Stimulated activated CD4-positive, alpha-beta T cell treated with anti-CD3 and anti-CD28 coated beads, Interleukin-2, amount 100 ng/mL, for 48 hours (primary cell): ENCODE measurements at places on chromosomes 3 and 15.

DNA sequence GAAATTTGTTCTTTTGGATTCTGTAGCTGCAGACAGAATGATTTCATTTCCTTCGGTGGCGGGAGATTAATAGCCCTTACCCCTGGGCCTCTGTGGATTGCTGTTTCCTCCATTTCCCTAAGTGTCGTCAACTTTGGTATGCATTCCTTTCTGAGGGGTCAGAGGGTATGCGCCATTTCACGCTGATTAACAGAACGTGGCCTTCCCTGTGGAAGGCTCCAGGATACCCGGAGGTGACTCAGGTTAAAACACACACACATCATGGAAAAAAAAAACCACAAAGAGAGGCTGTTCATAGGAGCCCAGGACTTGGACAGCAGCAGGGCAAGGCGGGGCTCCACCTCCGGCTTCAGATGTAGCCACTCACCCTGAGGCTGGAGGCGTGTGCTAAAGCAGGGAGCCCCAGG, 51.9 kb downstream of the EPHB1 start:
- no peak for DNase-seq

DNA sequence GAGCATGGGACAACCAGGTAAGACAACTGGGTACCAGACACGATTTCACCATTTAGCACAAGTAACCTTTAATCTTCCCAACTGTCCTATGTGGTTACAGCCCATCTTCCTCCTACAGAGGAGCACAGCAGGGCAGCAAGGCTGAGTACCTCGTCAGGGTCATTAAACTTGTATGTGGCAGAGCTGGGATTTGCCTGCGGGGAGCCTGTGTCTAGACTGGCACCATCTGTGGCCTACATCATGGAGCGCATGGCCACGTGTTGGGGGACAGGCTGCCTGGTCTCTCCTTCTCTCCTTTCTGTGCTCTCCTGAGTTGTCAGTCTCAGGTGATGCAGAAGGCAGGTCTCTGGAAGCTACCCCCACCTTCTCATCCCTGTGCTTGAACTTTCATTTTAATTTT, 32.2 kb downstream of the GOLGA6A start:
- DNase-seq: no peak

DNA sequence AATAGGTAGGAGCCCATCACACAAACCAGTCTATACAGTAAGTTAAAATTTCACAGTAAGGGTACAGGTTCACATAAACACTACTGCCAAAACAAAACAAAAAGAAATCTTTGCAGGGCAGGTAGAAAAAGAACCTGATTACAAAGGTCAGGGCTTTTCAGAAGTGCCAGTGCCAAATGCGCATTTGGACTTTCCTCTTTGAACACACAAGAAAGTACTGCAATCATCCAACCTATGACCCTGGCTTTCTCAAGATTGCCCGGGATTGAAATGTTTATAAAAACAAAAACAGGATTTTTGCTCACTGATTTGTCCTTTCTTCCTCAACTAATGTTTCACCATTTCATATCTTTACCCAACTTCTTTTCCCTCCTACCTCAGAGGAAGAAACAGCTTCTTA, 47.4 kb downstream of the CBLB start:
- no peak for DNase-seq

- no peak for DNase-seq
These were observed 55.4 kb upstream of the KCNMB2 start for GRCh38 chr3:178480795-178481194.

- no peak for DNase-seq
These were observed 293.5 kb upstream of the SOX2 start for GRCh38 chr3:181418233-181418632.
